ENCODE measurements at places on chromosomes 1 and 21.

- no peak for DNase-seq
These were observed 36.2 kb downstream of the UBE2G2 start for GRCh38 chr21:44765231-44766013.

DNA sequence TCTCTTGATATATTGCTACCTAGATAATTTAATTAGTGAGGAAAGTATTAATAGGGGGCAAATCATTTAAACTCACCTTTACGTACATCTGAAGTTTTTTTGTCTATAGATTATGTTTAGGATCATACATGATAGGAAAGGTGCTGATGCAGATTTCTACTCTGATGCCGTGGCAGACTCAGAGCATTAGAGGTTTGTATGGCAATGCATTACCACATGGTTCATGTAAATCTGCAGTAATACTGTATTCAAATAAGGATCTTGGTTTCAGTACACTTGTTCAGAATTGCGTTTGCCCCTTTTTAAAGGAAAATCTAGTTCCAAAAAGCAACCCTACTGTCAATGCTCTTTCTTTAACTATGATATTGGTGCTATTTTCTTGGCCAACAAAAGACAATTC is 288.3 kb downstream of the PTPRC start:
- no peak for DNase-seq

GRCh38 chr1:88634538-88634937 is 49.5 kb upstream of the PKN2 start:
- DNase-seq = no peak

- no peak for DNase-seq
These were observed 44.3 kb downstream of the SLC16A1 start for GRCh38 chr1:112911506-112912220.

- DNase-seq = no peak
These were observed 64.6 kb downstream of the GNG4 start for GRCh38 chr1:235584973-235585372.

GRCh38 chr1:114353262-114353661 is 157.7 kb downstream of the TRIM33 start:
- DNase-seq = peak; percentile 32

DNA sequence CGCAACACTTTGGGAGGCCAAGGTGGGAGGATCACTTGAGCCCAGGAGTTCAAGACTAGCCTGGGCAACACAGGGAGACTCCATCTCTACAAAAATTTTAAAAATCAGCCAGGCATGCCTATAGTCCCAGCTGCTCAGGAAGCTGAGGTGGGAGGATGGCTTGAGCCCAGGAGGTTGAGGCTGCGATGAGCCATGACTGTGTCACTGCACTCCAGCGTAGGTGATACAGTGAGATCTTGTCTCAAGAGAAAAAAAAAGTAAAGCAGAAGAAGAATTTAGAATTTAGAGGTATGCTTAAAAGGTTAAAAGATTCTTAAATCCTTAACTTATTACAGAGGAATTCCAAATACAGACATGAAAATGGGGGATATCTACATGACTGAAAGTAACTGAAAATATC is 79.5 kb downstream of the SMYD3 start:
- DNase-seq = no peak

DNA sequence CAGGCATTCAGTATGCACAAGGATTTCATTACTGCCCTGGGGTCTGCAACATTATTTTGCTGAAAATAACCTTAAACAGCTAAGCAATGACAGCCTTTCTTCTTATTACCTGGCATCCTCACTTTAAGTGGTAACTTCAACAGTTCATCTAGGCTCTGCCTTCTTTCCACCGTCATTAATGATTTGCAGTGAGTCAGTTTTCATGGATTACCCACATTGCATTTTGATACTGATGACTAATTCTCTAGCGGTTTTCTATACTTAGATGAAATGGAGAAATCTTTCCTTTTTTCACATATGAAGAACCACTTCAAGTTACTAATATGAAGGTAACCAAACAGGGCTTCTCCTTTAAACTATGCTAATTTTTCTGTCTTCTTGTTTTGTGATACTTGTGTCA is 226.9 kb upstream of the TMPRSS15 start:
- no peak for DNase-seq

GRCh38 chr1:88847643-88848042 is 43.7 kb downstream of the GTF2B start:
- DNase-seq = no peak

DNA sequence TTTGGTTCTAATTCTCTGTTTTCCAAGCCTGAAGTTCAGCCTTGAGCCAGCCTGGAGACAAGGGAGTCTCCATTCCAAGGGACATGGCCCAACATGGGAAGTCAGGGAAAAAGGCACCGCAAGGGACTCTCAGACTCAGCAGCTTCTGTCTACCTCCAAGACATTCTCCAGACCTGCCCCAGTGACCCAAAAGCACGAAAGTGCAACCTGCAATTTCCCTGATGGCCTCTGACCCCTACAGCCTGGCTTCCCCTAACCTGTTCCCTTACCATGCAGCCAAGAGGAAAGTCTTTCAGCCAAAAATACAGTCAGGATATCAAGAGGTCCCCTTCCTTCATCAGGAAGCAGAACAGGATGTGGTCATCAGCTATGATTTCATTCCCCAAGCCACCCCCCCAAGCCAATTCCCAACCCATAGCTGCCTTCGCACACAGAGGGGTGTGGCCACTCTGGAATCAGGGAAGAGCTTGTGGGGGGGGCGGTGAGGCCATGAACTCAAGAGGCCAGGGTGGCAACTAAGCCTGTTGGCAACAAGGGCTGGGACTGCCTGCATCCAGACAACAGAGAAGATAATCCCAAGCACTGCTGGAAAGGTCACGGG is 59.2 kb downstream of the TIAM1 start:
- no peak for DNase-seq

DNA sequence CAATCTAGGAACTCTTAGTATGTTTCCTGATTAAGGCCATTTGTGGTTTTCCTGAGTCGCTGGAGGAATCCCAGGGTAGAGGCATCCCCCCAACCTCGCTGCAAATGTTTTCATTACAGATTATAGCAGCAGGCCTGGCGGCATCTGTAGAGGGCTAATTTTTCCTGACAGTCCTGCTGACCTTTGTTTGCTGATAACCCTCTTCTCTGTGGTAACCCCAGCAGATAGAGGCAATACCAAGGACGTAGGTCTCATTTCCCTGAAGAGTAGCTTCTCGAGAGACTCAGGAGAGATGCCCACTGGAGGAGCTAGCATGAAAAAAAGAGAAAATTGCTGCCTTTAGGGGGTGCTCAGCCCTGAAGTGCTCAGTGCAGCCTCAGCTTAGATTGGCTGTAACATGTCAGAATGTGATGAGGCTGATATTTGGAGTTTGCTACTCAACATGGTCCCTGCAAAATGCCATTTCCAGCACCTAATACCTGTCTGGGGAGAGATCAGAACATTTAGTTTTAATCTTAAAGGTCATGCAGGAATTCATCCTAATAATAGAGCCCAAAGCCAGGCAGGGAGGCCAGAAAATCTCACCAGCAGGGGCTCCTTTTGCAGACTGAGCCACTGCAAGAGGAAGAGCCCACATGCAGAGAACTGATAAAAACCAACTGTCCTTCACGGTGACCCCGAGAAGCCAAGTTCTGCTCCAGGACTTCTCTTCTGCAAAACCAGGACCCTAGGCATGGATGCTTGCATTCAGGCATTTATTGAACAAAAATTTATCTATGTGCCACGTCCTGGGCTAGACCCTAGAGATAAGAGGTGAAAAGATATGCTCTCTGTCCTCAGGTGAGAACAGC is 184.5 kb downstream of the KAZN start:
- no peak for DNase-seq

DNA sequence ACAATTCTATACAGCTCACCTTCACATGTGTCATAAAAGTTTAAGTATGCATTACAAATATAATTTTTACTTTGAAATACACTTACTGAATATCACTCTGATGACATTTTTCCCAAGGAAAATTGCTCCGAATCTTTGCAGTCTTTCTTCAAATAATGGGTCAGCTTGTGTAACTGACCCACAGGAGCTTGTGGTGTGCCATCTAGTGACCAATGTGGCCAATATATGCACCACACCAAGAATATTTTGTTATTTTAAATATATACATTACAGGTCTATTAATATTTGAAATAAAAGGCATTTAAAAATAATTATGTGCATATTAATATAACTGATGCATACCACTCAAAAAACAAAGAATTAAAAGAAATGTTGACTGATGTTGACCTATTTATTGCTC is 271.4 kb downstream of the TBX15 start:
- DNase-seq = no peak

- no peak for DNase-seq
These were observed 52.8 kb downstream of the DPT start for GRCh38 chr1:168676029-168676812.

DNA sequence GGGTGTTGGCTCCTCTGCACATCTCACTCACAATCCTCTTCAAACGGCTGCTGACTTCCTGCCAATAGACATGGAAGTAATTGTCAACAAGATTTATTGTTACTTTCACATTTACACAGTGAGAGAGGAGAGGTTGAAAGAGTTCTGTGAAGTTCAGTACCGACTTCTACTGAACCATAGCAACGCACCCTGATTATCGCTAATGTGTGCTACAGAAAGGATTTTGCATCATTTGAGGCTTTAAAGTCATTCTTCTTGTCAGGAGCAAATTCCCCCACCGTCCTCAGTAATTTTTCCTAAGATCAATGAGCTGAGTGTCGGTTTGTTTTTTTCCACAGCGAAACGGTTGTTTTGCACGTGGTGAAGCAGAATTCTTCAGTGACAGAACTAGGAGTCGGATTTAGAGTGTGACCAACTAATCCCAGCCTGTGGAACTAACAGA is 361.0 kb downstream of the ADGRL2 start:
- DNase-seq = no peak

DNA sequence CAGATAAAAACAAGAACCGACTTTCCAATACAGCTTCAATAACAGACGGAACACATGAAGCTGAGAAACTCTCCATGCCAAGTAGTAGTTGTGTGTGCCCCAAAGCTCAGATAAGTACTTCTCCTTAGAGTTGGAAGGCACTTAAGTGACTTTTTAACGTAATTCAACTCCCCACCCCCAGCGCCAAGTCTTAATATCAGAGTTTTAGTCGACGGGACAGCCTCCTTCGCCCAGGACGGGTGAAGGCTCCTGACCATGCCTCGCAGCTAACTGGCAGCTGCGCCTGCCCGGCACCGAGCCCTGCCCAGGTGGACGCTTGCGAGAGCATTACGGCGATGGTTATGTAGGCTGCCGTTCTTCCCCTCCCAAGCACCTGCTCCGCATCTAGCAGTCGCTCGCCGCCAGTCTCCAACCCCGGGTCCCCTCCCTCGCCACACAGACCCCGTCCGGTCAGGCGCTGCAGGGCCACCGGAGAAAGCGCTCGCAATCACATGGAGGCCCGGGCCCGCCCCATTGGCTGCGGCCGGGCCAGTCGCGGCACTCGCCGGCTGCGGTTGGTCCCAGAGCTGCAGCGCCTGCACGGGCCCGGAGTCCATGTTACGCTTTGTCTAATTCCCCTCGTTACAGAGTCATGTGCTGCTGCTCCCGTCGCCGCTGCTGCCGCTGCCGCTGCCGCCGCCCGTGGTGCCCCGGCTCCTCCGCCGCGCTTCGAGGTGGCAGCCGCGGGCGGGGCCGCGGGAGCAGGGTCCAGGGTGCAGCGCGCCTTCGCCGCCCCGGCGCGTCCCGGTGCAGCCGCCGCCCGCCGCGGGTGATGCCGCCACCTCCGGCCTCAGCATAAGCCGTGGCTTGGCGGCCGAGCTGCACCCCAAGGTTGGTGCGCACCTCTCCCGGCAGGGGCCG is at the start of gene LRRC8D:
Gene LRRC8D, plus strand, starts transcription at position 611 of the 900 bp plus-strand sequence. CDS start 112,037 bp downstream, outside the sequence.
- no peak for DNase-seq

- peak; percentile 45 for DNase-seq
These were observed 436.4 kb downstream of the PLA2G4A start for GRCh38 chr1:187264995-187265602.

DNA sequence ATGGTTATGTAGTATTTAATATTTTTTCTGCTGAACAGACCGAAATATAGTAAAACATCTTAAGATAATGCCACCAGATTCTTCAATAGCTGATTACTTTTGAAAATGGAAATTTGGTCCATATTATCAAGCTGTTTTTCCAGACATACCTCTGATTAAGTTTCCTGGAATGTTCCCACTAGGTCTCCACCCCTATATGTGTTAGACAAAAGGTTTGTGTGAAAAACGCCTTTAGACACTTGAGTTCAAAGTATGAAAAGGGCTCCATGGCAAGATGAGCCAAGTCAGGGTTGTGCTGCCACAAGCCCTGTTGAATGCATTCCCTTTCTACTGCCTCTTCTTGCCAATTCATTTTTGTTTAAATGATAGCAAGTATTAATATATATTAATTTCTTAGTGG is 52.7 kb downstream of the ZBTB17 start:
- peak; percentile 63 for DNase-seq

DNA sequence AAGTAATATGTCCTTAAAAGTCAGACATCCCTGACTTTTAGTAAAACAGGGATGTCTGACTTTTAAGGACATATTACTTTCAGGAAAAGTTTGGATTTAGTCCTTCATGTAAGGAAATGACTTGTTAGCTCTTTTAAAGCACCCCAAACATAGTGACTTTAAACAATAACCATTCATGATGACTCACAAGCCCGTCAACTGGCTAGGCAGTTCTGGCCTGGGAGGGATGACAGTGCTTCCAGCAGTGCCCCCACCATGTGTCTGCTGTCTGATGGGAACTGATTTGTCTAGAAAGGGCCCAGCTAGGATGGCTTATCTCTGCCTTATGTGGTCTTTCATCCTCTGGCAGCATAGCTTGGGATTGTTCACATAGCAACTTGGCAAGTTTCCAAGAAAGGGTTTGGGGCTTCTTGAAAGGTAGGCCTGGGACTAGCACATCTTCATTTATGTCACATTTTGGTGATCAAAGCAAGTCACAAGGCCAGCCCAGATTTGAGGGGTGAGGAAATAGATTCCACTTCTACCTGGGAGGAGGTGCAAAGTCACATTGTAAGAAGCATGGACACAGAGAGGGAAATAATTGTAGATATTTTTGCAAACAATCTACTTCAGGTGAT is 143.5 kb downstream of the C1orf94 start:
- DNase-seq = no peak

DNA sequence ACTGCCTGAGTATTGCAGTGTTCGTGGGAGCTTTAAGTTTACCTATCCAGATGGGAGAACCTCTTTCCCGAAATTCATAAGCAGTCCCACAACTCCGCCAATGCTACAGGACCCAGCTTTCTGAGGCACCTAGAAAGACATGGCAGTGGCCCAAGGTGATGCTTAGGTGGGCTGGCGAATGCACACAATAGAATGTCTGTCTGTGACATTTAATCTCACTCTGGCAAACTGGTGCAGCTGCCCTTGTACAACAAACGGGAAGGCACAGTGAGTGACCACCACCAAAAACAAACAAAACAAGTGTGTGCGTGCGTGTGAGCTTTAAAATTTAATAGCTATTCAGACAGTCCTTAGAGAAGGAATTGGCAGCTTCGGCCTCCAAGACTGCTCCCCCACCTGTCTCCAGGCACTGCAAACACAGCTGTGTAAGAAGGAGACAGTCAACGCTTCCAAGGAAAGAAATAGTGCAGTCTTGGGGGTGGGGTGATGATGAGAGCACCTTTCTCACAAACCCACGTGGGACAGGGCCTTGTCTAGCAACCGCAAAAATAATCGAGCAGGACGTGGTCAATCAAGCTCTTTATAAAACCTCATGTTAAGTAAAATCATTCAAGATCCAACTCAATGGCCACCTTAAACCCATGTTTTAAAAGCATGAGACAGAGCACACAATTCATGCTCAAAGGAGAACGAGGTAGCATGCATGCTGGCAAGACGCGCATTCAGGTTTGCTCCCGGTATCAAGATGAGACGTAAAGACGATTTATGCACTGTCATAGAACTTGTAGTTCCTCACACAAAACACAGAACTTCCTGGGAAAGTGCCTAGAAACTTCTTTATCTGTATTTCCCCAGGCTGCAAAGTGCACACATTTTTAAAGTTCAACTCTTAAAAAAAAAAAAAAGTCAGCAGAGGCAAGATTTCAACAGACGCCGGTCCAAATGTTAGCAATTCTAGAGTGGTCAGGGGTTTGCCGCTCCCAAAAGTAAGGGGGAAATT is 84.1 kb downstream of the TM2D1 start:
- DNase-seq = no peak

All from non-pigmented ciliary epithelial cell (primary cell).